Hepatic stellate cell (primary cell): ENCODE measurements at places on chromosomes 4 and X.

GRCh38 chr4:99868126-99868596, 26.1 kb downstream of the LAMTOR3 start:
- DNase-seq = no peak

DNA sequence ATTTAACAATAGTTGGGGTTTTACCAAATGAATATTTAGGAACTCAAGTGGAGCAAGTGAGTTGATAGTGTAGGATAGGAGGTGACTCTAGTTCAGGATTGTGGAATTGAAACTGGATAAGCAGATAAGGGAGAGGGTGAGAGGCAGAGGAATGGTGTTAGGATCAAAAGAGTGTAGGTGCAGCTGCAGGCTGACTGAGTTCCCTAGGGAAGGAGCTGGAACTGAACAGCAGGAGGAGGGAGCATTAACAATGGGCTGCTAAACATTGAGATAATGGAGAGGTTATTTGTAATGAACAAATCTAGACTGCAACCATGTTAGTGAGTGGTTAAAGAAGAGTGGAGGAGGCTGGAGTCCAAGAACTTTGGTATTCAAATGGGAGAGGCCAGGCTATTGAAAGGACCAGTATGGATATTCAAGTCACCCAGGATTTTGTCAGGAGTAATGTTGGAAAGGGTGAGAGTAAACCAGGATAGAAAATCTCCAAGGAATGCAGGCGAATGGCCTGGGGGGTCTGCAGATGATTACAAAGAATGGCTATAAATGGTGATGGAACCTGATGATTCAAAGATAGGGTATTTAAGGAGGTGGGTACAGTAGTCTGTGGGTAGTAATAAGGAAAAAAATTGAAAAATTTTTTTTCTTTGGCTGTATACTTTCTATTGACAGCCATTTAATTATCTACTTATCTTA, 497.1 kb upstream of the TENM3 start:
- no peak for DNase-seq

GRCh38 chr4:182400081-182400480, 156.9 kb downstream of the TENM3 start:
- no peak for DNase-seq

DNA sequence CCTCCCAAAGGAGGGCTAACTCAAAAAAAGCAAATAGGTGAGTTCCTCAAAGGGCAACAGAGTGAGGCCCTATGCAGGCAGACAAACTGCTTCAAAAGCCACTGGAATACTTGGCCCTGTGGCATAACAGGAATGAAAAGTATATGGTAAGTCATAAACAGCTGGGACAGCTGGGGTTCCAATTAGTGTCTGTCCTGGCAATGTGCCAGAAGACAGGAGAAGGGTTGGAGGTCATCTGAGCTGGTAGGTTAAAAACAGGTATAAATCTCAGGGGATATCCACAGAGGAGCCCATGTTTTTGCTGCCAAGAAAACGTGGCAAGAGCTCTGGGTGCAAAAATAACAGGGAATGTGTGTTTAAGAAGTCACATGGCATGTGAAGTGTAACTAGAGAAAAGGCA, 111.6 kb downstream of the APOOL start:
- no peak for DNase-seq

DNA sequence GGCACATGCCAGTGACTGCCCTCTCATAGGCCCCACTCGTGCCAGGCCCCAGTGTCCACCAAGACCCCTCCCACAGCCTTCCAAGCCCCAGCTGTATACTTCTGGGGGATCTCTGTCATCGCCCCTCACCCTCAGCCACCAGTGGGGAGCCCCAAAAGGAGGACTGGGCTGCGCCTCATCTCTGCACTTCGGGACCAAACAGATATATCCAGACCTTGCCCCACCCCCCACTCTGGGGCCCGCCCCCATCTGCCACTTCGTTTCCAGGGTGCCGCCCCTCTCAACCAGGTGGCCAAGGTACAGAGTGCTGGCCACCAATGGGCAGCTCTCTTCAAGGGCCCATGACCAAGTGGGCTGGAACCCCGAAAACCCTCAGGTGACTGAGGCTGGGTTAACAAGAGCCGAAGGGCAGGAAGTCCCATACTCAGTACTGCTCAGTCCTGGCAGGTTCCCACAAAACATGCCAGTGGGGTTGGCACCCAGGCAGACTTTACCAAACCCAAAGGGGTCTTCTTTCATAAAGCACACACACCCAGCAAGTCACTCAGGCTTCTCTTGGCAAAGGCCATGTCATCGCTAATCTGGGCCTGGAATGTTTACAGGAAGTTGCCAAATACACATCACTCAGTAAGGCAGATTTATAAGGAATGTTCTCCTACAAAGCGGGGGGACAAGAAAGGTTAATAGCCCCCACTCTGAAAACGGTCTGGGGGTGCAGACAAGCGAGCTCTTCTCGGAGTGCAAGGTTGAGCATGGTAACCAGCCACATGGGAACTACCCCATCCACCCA, 4.4 kb downstream of the ZFYVE28 start:
- no peak for DNase-seq

GRCh38 chr4:142274137-142274536, 572.0 kb downstream of the INPP4B start:
- DNase-seq = no peak

DNA sequence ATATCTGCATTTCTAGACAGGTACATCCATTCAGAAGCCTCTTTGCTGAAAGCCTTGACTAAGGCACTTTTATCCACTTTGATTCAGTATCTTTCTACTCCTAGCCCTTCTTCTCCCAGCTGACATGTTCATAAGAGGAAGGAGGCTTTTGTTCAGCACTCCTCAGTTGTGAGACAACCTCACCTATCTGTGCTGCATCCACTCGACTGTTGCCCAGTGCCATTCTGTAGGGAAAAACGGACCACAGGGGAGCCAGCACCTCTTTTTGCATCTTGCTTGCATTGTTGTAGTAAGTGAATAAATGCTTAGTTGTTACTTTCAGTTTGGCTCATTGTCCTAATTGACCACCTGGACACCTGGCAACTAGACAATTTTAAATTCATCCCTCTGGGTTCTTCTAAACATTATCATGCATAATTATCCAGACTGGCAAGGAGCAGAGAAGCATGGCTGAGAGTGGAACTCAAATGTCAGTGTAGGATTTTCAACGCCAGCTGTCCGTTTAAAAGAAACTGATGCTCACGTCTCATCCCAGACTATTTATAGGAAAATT, 83.8 kb upstream of the BOD1L1 start:
- no peak for DNase-seq

DNA sequence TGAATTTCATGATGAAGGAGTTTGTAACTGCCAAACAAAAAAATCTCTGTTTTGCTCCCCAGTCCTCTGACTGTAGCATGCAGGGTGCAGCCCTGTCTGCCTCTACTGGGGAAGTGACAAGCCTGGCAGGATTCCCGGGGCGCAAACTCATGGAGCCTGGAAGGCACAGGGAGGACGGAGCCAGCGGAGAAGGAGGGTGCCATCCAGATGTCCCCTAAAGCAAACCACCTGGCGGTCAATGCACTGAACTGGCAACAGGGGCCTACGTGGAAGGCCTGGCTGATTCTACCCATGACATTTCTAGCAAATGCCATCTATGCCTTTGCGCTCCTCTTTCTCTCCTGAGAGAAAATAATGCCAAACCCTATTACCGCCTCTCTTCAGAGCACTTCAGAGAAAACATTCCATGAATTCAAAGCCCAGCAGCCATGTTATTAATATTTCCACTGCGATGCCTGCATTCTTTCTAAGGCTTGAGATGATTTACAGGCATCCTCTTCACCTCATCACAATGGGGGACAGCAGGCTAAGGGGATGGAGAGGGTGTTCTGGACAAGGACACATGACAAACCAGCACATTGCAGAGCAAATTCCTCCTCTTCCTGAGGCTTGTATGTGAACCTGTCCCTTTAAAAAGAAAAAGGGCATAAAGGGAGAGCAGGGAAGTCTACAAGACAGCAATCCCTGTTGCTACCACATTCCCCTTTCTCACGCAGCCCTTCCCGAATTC, 329.3 kb upstream of the NOCT start:
- no peak for DNase-seq

- DNase-seq = no peak
Measured at GRCh38 chr4:96355414-96355813, 515.5 kb downstream of the PDHA2 start.

DNA sequence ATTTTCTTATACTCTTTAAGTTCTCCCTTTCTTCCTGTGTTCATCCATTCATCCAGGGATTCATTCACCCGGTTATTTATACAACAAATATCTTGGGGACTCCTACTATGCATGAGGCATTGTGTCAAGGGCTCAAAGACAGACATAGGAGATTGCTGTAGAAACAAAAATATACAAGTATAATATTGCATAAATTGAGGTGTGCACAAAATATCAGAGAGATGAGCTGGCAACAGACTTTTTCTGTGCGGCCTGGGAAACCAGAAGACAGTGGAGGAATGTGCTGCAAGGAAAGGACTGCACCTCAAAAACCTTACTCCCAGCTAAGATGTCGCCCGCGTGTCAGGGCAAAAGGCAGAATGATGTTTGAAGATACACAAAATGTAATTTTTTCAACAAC, 9.6 kb downstream of the OTOP1 start:
- no peak for DNase-seq

GRCh38 chr4:114017120-114017917, 37.9 kb upstream of the ARSJ start:
- no peak for DNase-seq

GRCh38 chr4:42397635-42398170, 415 bp downstream of the SHISA3 start:
- DNase-seq = no peak

- DNase-seq = no peak
Measured at GRCh38 chr4:67207941-67208441, 337.3 kb downstream of the CENPC start.

- DNase-seq = no peak
Measured at GRCh38 chr4:151166636-151167035, 67.2 kb downstream of the RPS3A start.

DNA sequence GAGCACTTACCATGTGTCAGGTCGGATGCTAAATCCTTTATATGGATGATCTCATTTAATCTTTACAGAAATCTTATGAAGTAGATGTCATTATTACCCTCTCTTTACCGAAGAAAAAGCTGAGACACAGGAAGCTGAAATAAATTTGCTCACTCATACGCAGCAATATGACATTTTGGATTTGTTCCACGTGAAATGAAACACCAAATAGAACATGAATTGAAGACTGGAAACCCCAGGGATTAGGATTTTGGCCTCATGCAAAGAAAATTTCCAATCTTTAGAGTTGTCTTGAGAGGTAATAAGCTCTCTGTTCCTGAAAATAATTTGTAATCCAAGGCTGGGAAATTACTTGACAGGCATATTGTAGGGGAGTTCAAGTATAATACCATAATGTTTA, 354.4 kb upstream of the CLNK start:
- DNase-seq = no peak

DNA sequence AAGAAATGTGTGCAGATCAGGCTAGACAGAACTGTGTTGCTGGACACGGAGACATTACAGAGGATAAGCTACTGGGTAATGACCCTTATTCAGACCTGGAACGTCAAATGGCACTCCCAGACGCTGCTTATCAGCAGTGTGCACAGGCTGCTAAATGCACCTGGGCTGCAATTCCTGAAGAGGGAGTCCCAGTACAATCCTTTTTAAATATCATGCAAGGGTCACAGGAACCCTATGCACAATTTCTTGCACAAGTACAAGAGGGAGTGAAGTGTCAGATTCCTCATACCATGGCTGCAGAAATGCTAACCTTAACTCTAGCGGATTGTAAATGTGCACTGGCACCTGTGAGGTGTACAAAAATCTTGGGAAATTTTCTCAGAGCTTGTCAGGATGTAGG, 16.9 kb downstream of the SPIN2B start:
- DNase-seq = no peak

GRCh38 chr4:8657381-8658088, 65.0 kb downstream of the CPZ start:
- DNase-seq = no peak

GRCh38 chr4:75831856-75832405, 70.3 kb downstream of the PPEF2 start:
- no peak for DNase-seq

- DNase-seq = no peak
Measured at GRCh38 chr4:17780501-17781299, 721 bp downstream of the FAM184B start.

DNA sequence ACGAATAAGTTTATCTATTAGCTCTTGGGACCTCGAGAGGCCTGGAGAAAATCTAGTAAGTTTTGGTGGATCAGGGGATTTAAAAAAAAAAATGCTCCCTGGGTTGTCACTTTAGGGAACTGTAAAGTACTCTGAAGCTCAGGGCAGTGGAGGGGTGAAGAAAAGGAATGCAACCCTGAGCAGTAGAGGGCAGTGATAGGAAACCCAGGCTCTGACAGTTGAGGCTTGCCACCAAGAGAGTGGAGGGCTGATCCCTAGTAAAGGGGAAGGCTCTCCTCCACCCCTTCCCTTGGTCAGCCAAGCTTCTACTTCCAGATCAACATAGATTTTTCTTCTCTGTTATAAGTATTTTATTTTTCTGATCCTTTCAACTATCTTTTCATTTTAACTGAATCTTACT, 73.1 kb downstream of the FBXO8 start:
- no peak for DNase-seq

- no peak for DNase-seq
Measured at GRCh38 chr4:7218686-7219085, 26.3 kb downstream of the SORCS2 start.

- DNase-seq = peak; percentile 62
Measured at GRCh38 chrX:1246816-1247215, 21.8 kb upstream of the CSF2RA start.

DNA sequence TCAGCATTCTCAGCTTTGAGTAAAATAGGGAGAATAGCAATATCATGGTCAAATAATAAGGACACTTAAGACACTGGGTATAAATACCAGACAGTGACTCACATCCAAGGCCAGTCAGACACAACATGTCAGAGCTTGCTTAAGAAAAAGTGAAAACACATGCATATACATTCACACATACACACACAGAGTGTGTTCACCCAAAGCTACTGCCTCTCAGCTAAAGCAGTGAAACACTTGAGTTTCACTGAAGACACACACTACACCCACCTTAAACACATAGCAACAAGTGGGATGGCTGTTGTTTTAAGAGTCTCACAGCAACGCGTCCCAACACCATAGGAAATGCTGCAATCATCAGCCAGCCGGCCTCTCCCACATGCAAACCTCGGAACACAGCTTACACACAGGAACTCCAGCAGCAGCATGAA, 14.4 kb downstream of the SHROOM4 start:
- DNase-seq = no peak

DNA sequence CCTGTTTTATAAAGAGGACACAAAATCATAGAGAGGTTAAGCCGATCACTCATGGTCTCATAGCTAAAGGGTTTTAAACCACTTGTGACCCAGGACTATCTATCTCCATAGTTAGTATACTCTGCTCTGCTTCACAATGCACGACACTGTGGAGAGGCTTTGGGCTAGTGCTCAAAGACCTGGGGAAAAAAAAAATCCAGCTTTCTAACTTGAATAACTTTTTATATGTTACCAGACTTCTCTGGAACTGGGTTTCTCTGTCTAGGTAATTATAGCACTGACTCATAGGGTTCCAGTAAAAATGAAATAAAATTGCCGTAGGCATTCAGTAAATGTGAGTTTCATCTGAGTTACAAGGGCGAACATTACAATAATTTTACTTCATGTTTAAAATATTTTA, 273.7 kb upstream of the TECRL start:
- DNase-seq = no peak
